ENCODE measurements at places on chromosomes 7 and 10.

DNA sequence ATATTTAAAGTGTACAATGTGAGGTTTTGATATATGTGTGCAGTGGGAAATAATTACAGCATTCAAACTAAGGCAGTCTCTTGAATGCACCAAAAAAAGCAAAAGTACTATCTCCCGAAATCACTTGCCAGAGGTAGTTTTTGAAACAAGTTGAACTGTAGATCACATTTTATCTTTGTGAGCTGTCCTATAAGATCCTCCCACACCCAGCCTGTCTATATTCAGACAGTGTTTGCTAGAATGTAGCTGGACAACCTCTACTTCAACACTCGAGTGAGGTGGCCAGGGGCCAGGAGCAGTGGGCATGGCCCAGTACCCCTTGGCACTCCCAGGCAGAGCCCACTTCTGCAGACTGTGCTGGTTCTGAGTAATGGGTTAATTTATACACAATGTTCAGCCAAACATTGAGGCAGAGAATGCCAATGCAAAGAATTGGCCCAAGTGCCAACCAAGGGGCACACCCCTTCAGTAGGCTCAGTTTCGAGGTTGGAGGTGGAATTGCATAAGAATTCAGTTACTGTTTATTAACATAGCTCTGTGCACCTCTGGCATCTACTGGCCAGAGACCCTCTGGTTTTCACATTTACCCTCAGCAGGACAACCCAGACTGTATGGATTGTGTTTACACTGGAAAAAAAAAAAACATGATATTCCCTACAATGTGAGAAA lies 70.5 kb downstream of the AHR start:
- no peak for DNase-seq

DNA sequence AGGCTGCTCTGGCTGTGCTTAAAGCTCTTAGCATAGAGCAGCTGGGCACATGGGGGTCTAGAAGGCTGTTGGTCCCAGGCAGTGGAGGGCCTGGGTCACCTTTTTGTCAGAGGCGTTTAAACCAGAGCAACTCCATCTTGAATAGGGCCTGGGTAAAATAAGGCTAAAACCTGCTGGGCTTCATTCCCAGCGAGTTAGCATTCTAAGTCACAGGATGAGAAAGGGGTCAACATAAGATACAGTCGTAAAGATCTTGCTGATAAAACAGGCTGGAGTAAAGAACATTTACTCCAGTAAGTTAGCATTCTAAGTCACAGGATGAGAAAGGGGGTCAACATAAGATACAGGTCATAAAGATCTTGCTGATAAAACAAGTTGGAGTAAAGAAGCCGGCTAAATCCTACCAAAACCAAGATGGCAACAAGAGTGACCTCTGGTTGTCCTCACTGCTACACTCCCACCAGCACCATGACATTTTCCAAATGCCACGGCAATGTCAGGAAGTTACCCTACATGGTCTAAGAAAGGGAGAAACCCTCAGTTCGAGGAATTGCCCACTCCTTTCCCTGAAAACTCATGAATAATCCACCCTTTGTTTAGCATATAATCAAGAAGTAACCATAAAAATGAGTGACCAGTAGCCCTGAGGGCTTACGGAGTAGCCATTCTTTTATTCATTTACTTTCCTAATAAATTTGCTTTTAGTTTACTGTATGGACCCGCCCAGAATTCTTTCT lies 96.8 kb upstream of the PCBD1 start:
- no peak for DNase-seq

DNA sequence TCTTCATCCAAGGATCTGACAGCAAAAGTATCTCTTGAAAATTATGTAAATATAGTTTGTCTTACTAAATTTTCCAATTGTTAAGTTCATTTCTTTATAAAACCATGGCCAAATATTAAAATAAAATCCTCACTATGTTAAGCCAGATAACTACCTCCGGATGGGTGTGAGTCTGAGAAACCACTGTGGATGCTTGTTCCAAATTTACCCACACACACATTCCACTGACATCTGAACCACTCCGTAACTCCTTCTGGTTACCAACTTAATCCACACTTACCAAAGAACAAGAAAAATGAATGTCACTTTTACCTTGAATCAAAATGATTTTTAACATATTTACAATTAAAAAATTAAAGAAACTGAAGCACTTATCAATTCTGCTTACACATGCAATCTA lies 19.7 kb downstream of the CYTH3 start:
- DNase-seq: no peak

DNA sequence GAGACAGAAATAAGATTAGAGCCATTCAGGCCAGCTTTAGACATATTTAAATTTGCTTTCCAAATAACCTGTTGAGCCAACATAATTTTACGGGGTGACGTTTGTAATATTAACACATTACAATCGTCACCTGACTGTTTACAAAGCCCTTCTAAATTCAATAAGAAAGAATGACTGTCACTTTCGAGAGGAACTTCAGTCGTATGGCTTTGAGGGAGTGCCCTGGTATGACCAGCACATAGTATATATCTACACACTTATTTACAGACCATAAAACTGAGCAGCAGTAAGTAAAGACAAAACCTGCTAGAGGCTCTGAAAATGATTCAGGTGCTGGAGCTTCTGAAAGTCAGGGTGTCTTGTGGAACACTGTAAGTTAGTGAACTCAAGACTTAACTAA lies 62.4 kb downstream of the BLNK start:
- no peak for DNase-seq

DNA sequence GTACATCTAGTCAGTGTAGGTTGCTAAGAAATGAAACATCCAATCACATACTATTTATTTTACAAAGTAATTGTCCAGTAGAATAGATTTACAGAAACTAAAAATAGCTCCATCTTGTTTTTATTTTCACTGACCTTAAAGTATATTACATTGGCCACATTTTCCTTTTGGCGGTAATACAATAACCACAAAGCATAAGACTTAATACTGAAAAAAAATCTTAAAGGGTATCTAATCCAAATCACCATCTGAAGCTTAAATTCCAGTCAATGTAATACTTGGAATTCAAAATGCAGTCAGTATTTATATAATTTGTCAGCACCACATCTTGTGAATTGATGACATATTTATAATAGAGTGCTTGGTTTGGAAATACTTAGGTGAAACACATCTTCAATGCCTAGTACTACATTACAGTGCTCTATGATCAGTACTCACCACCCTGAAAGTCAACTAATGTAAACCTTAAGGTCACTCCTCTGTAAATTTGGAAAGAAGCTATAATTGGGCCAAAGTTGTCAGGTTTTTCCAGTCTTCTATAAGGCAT lies 8.9 kb downstream of the ANKMY2 start:
- DNase-seq: no peak

GRCh38 chr10:101903827-101904550 lies 60.4 kb upstream of the KCNIP2 start:
- DNase-seq: no peak

DNA sequence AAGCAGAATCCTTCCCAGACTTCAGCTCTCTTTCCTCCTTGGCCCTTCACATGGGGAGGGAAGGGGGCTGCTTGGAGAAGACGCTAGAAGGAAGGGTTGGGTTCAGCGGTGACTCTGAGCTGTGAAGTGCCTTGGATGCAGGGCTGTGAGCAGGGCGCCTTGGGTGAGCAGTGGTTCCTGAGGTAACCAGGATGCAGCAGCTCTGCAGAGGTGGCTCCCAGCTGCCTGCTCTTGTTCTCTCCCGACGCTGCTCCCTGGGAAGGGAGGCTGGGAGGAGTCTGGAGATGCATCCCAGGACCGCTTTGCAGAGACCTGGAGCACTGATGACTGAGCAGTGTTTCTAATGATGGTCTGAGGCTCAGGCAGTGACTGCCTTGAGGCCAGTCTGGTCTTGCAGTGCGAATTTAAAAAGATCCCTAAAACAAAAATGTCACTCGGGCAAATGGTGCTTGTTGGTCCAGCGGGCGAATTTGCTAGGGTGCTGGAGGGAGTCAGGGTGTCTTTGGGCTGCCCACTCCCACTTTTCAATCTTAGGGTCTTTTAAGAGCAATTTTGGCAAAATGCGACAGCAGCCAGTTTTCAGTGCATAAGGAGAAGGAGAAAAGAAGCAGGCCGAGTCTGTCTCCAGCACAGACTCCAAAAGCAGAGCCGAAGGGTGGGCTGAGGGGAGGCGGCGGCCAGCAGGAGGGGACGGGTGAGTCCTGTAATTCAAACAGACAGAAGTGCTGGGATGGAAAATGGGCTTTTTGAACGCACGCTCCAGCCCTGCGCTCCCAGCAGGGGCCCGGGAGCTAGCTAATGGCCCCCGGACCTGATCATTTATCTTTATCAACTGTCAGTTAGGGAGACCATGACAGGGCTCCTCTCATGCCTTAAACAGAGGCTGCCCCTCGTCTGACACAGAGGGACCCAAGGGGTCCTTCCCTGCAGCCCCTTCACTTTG lies 191.2 kb upstream of the SHH start:
- DNase-seq: no peak

DNA sequence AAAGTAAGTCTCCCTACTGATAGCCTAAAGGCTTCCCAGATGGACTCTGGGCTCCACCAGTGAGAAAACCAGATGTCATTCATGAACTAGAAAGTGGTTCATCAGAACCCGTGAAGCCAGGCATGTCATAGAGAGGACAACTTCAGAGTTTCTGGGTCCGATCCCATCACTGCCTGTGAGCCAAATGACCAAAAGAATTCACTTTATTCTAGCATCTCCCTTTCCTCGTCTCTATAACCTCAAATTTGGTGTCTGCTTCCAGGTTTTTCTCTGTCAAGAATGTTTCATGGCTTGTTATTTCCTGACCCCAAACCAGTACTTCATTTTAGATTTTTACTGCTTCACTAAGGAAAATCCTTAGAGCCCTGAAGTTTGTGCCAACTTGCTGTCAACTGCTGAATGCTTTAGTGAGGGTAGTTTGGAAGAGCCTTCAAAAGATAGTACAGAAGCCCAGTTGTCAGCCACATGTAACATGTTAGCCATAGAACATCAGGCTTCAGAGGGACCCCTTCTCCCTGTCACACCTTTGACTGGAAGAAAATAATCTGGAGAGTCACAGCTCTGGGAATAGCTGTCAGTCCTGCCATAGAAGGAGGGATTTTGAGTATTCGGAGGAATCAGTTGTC lies 34.0 kb downstream of the ITGB8 start:
- no peak for DNase-seq

DNA sequence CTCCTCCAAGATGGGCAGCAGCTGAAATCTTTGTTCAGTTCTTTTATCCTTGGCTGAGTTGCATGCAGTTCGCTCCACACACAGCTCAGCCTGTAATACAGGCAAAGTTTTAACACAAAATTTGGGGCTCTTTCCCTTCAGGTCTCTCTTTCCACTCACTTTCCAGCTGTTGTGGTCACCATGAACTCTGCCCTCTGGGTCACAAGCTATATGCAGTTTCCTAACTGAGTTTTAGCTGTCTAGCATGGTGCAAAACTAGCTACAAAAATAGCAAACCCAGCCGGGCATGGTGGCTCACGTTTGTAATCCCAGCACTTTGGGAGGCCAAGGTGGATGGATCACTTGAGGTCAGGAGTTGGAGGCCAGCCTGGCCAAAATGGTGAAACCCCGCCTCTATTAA lies 53.2 kb downstream of the ABI1 start:
- DNase-seq: no peak
